ENCODE measurements at places on chromosomes 1 and 21. TPM values are rescaled to one million over a fixed set of nuclear protein-coding genes. Genes with fewer than 3 reads are reported as not detected.

DNA sequence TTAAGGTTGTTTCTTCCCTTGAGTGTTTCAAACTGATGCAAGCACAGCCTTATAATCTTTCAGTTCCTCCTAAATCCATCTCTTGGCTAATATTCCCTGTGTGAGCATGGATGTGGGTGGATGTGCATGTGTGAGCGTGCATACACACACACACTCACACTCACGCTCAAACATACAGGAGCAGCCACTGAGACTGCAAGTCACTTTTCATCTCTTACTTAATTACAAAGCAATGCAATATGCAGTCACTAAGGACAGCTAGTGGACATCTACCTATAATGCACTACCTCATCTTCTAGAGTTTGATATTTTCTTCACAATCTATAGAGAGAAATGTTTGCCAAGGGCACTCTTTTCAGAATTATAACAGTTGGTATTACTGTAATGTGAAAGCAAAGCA is 1.4 kb downstream of the ESRRG start:
- H3K36me3 ChIP-seq, result no peaks in the 10 kb centered on the region
- no peaks in the 10 kb centered on the region for H3K4me1 ChIP-seq
- no peak overlapping the region for H3K4me3 ChIP-seq
- H3K27ac ChIP-seq, result no peak overlapping the region

DNA sequence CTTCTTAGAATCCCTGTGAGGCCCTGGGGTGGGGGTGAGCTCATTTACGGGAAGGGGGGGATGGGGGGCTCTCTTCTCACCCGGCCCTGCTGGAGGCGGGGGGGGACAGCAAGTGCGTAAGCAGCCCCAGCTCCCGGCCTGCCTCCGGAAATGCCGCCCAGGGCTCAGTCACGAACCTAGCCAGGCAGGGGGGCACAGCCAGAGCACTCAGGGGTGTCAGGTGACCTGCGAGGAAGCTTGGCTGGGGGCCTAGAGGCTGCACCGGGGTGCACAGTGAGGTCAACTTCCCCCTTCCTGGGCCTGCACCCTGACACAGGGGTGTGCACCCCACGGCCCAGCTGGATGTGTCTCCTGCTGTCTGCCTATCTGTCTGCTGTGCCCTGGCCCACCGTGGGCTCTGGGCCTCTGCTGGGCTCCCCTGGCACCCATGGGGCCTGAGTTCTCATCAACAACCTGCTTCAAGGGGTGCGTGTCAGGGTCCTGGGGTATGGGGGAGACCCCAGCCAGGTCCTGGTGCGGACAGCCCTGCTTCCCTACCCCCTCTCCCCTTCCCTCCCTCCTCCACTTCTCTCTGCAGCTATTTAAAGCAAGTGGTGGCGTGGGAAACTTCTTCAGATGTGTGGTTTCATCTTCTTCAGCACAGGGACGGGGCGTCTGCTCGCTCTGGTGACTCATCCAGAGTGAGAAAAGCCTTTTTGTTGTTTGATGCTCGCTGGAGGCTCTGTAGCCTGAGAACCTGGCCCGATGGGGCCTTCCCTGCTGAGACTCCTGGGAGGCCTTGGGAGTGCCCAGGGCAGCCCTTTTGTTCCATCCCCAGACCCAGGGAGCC is 92.5 kb upstream of the RUNX3 start:
- no peak overlapping the region for H3K27ac ChIP-seq
- H3K4me3 ChIP-seq, result no peak overlapping the region
- no peaks in the 10 kb centered on the region for H3K36me3 ChIP-seq
- H3K27me3 ChIP-seq, result no peaks in the 10 kb centered on the region

Gene PKP1
- total RNA-seq, result 0.09 TPM

DNA sequence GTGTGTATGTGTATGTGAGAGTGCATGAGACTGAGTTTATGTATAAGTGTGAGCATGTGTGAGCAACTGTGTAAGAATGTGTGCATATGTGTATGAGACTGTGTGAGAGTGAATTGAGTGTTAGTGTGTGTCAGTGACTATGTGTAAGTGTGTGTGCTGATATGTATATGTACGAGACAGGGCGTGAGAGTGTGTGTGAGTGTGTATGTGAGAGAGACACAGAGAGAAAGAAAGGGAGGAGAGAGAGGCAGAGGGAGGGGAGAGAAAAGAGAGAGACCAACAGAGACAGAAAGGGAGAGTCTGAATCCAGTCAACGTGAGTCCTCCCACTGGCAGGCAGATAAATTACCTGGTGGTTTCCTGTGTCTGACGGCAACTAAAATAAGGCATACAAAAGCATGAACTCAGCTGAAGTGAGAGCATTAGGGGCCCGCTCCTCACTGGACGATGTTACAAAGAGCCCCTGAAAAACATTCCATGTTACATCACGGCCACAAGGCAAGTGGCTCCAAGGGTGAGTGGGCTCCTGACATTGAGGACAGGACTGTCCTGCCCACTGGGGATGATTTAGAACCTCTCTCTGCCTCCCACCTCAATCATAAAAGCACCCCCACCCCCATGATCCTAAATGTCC is 66.6 kb upstream of the TIAM1 start:
- no peak overlapping the region for H3K27ac ChIP-seq
- H3K36me3 ChIP-seq, result no peaks in the 10 kb centered on the region
- H3K4me1 ChIP-seq, result no peaks in the 10 kb centered on the region
- H3K4me3 ChIP-seq, result no peak overlapping the region
- no peaks in the 10 kb centered on the region for H3K27me3 ChIP-seq
- DNase-seq, result no peak

Gene GBP2
- total RNA-seq, result not detected

GRCh38 chr1:20382711-20383110 is 92.0 kb downstream of the VWA5B1 start:
- H3K4me1 ChIP-seq, result no peaks in the 10 kb centered on the region
- H3K36me3 ChIP-seq, result no peaks in the 10 kb centered on the region
- H3K27me3 ChIP-seq, result peaks cover 3% of the 10 kb centered on the region
- no peak overlapping the region for H3K4me3 ChIP-seq
- no peak overlapping the region for H3K27ac ChIP-seq

DNA sequence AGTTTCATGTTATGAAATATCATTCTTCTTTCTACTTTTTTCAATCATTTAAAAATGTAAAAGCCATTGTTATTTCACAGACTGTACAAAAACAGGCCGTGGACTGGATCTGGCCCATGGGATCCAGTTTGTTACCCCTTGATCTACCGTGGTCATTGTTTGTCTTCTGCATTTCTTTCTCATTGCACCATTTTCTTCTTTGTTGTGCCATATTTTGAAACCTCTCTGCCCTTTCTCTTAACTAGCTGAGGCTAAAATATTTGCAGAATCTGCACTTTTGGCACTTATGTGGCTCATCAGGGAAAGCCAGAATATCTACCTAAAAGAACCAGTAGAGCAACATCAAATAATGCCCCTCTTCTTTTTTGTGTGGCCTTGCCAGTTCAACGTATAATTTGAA is 50.5 kb downstream of the DNAJC6 start:
- no peaks in the 10 kb centered on the region for H3K36me3 ChIP-seq
- DNase-seq, result no peak
- no peaks in the 10 kb centered on the region for H3K27me3 ChIP-seq
- H3K4me1 ChIP-seq, result peaks cover 5% of the 10 kb centered on the region
- no peak overlapping the region for H3K4me3 ChIP-seq
- no peak overlapping the region for H3K27ac ChIP-seq

Gene CYP4A11
- total RNA-seq, result not detected

Gene NRAS
- total RNA-seq, result 72.9 TPM

Gene CHODL
- total RNA-seq, result 3.5 TPM

Gene SVBP
- total RNA-seq, result 37.9 TPM

Gene IGSF21
- total RNA-seq, result 5.2 TPM

- peaks cover 9% of the 10 kb centered on the region for H3K36me3 ChIP-seq
- H3K27ac ChIP-seq, result no peak overlapping the region
- H3K4me3 ChIP-seq, result no peak overlapping the region
- H3K27me3 ChIP-seq, result no peaks in the 10 kb centered on the region
- peaks cover 6% of the 10 kb centered on the region for H3K4me1 ChIP-seq
- DNase-seq, result no peak
Observed at GRCh38 chr1:184456189-184456588, 69.4 kb downstream of the C1orf21 start.

GRCh38 chr1:239892602-239893001 is 199.1 kb upstream of the FMN2 start:
- H3K4me1 ChIP-seq, result peaks cover 6% of the 10 kb centered on the region
- no peaks in the 10 kb centered on the region for H3K27me3 ChIP-seq
- no peak for DNase-seq

GRCh38 chr1:163896001-163896400 is 574.2 kb downstream of the NUF2 start:
- H3K36me3 ChIP-seq, result no peaks in the 10 kb centered on the region
- DNase-seq, result no peak

Gene NEXN
- 3.3 TPM for total RNA-seq

DNA sequence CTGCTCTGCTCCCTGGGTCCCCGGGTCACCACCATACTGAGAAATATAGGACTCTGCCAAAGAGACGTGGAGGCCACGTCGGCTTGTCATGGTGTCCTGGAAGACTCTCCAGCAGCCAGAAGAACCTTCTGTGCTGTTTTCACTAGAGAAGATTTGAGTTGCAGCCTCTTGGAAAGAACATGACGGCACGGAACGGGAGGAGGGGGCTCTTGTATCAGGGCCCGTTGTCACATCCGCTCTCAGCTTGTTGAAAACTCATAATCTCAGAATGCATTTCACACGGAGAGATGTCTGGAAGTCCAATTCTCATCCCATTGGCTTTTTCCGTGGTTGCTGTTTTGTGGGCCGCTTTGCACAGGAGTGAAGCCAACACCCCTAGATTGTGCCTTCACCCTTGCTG is 39.4 kb upstream of the FAM3B start:
- H3K4me3 ChIP-seq, result no peak overlapping the region
- no peaks in the 10 kb centered on the region for H3K4me1 ChIP-seq
- H3K27ac ChIP-seq, result no peak overlapping the region
- no peak for DNase-seq

GRCh38 chr1:108017698-108018097 is 52.7 kb upstream of the VAV3 start:
- H3K36me3 ChIP-seq, result no peaks in the 10 kb centered on the region
- H3K27me3 ChIP-seq, result no peaks in the 10 kb centered on the region
- H3K27ac ChIP-seq, result no peak overlapping the region
- H3K4me3 ChIP-seq, result no peak overlapping the region
- no peak for DNase-seq
- H3K4me1 ChIP-seq, result no peaks in the 10 kb centered on the region

DNA sequence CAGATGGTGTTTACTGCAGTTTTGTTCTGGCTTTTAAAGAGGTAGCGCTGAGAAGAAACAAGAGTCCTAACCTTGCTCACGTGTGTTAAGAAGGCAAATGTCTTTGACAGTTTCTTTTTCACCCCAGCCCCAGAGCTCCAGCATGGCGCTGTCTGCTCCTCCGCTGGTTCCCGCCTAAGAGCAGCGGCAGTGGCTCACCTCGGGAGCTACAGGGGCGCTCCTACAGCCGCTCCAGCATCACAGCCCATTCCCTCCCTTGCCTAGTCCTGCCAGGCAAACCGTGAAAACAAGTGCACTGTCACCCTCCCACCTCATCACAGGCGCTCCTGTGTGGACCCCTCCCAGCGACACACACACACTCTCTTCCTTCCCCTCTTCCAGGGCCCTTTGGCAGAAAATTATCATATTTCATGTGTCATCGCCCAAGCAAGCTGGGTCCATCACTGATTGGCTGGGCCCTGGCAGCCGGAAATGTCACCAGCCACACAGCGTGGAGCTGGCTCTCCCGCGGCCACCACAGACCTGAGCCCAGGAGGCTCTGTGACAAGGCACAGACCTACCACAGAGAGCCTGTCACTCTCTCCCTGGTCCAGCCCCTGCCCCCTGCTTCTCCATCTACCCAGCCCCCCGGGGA is 1.2 kb upstream of the HIVEP3 start:
- DNase-seq, result peak; percentile 81
- no peak overlapping the region for H3K27ac ChIP-seq
- H3K36me3 ChIP-seq, result 0 out of 2 replicates have a peak, but pooled peaks cover 4% of the 10 kb centered on the region
- H3K4me3 ChIP-seq, result peak overlapping the region; percentile 60

GRCh38 chr21:34180826-34181359 is 107.5 kb downstream of the MRPS6 start:
- DNase-seq, result no peak
- no peak overlapping the region for H3K4me3 ChIP-seq
- H3K36me3 ChIP-seq, result no peaks in the 10 kb centered on the region
- no peak overlapping the region for H3K27ac ChIP-seq
- peaks cover 11% of the 10 kb centered on the region for H3K4me1 ChIP-seq

Gene FLG2
- not detected for total RNA-seq

- no peaks in the 10 kb centered on the region for H3K36me3 ChIP-seq
- no peak overlapping the region for H3K4me3 ChIP-seq
- DNase-seq, result peak; percentile 58
- no peaks in the 10 kb centered on the region for H3K4me1 ChIP-seq
- H3K27ac ChIP-seq, result no peak overlapping the region
Observed at GRCh38 chr21:44263221-44263760, 1.6 kb upstream of the DNMT3L start.

GRCh38 chr1:83834621-83835264 is 164.2 kb downstream of the TTLL7 start:
- no peak for DNase-seq
- no peaks in the 10 kb centered on the region for H3K36me3 ChIP-seq
- no peak overlapping the region for H3K27ac ChIP-seq
- H3K27me3 ChIP-seq, result no peaks in the 10 kb centered on the region
- no peak overlapping the region for H3K4me3 ChIP-seq
- peaks cover 4% of the 10 kb centered on the region for H3K4me1 ChIP-seq
